ENCODE measurements at places on chromosomes 1 and 21.

- no peak for DNase-seq
Observed at GRCh38 chr1:9009438-9010370, 16.5 kb downstream of the SLC2A7 start.

DNA sequence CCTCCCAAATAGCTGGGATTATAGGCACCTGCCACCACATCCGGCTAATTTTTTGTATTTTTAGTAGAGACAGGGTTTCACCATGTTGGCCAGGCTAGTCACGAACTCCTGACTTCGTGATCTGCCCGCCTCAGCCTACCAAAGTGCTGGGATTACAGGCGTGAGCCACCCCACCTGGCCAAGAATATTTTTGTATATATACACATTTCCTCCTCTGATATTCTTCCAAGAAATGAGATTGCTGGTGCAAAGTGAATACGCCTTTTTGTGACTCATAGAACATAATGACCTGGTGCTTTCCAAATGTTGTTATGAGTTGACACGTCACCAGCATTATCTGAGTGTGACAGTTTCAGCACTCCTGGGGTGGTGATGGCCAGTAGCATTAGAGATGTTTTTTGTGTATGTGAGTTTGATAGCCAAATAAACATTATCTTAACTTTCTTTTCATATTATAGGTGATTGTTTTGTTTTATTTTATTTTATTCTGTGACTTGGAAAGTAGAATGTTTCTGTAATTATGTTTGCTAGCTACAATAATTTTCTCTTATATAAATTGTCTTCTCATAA, 54.9 kb downstream of the KCNK1 start:
- no peak for DNase-seq

DNA sequence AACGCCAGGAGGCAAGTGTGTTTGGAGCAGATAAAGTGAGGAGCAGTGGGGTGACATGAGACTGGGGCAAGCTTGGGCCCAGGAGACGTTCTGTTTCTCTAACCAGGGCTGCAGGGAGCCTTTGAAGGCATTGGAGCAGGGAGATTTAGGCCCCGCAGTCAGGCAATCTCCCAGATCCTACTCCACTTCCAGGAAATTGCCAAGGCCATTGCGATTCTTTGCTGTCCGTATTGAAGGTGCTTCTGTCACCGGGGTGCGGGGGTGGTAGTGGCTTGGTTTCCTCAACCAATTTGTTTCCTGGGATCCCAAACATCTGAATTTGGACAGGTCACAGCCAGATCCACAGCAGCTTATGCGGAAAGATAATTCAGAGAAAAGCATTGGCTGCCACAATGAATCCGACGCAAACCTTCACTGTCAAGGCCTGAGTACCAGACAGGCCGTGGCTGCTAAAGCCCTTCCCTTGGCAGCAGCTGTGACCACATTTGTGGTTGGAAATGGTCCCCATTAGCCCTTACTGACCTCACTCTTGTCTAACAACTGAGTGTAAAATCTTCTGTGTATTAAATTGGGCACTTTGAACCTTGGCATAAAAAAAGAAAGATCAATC, 385.6 kb downstream of the PTPRU start:
- no peak for DNase-seq

DNA sequence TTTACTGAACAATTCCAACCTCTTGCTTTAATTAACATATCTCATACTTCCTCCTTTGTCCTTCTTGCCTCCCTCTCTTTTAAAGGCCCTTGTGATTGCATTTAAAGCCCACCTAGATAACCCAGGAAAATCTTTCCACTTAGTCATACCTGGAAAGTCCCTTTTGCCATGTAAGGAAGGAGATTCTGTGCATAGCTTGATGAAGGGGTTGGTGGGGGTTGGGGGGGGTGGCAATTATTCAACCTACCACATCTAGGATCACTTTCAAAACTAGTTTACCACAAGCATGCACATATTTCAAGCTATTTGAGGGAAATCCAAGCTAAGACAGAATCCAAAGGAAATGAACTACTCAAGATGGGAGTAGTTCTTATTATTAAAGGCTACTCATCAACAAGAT, 249.1 kb upstream of the PTBP2 start:
- no peak for DNase-seq

- DNase-seq: no peak
Observed at GRCh38 chr1:41499591-41499990, 15.1 kb upstream of the EDN2 start.

DNA sequence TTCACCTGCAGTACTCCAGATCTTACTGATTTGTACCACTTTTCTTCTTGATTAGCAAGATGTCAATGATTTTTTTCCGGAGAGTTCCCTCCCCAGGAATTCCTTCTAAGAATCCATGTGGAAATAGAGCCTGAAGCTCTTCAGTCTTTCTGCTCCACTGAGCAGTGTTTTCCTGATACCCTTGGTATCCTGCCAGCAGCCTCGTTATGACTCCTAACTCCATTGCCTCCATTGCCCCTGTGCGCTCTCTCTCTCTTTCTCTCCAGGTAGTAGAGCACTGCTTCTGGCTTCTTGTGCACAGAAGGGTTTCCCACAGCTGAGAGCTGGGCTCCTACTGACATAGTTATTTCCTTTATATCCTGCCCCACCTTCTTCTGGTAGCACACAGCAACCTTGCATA, 12.2 kb downstream of the UBE2U start:
- no peak for DNase-seq

- DNase-seq: no peak
Observed at GRCh38 chr1:223504741-223505140, 111.5 kb downstream of the CCDC185 start.

GRCh38 chr1:97038410-97038809, 316.8 kb downstream of the PTBP2 start:
- DNase-seq: no peak

DNA sequence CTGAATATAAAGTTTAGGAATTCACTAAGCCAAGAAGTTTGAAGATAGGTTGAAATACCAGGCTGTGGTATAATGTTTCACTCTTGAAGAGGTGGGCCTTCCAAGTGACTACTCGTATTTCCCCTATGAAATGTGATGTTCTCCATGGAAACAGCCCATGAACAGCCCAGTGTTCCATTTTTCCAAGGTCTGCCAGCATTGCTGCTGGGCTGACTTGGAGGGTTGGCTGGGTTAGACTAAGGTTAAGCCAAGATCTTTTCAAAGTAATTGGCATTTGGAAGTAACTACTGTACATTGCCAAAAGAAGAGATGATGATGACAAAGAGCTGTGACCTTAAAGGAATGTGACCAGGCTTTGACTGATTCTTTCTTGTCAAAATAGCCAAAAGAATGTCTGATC, 73.8 kb downstream of the RPE65 start:
- DNase-seq: no peak

GRCh38 chr1:43423672-43424550, 29.8 kb downstream of the HYI start:
- DNase-seq: no peak

DNA sequence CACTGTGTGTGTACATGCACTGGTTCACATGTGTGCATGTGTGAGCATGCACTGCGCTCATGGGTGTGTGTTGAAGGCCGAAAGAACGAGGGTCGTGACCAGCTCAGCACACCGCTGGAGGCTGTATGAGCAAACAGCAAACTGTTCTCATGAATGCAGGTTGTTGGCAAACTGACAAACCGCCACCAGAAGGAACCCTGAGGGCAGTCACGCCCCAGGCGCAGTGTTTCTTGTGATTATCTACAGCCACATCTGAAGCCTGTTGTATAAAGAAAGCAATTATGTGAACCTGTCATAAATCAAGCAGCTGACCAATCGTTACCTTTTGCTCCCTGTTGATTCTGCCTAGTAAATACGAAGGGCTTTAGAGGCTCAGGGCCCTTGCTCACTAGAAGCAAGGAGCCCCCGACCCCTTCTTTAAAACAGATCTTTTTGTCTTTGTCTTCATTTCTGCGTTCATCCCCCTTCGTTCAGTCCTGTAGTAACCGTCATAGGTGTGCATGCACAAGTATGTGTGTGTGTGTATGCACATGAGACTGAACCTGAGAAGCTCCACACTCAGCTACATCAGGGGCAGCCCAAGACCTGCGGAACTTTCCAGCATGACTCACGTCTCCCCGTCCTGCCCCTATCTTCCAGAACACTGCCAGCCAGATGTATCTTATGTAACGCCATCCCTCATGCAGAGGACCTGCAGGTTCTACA, 16.8 kb upstream of the RIPK4 start:
- no peak for DNase-seq

DNA sequence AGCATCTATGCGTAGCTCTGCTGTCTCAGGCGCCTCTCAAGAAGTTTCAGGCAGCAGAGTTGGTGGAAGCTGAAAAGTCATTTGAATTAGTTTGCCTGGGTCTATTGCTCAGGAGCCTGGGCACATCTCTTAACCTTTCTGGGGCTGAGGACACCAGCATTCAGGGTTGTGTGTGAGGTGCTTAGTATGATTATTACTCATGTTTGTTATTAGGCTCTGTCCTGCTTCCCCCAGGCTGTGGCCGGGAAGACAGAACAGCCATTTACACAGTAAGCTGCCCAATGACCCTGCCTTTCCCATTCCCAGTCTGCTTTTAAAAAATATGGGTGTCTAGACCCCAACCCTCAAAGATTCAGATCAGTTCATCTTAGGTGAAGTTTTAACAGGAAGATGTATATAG, 53.9 kb upstream of the CACNA1E start:
- DNase-seq: no peak

DNA sequence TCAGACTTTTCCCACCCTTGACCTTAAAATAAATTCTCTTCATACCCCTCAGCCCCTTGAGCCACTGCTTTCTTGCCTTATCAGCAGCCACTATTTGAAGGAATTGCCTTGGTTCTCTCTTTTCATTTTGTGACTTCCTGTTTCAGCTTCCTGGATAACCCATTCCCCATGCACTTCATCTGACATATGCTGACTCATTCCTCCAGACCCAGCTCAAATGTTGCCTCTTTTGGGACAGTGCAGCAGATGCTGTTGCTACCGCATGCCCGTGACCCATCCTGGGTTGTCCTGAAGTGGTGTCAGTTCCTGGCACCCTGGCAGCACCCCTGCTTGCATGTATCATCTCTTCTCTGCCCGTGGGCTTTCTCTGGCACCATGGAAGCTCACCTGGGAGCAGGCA, 496.1 kb downstream of the PTPRU start:
- no peak for DNase-seq

- peak; percentile 89 for DNase-seq
Observed at GRCh38 chr1:38005195-38006007, at the start of gene FHL3. Gene FHL3 (minus strand): TSS chr1:38005514. CDS start chr1:37999412, 6,102 bp downstream.

DNA sequence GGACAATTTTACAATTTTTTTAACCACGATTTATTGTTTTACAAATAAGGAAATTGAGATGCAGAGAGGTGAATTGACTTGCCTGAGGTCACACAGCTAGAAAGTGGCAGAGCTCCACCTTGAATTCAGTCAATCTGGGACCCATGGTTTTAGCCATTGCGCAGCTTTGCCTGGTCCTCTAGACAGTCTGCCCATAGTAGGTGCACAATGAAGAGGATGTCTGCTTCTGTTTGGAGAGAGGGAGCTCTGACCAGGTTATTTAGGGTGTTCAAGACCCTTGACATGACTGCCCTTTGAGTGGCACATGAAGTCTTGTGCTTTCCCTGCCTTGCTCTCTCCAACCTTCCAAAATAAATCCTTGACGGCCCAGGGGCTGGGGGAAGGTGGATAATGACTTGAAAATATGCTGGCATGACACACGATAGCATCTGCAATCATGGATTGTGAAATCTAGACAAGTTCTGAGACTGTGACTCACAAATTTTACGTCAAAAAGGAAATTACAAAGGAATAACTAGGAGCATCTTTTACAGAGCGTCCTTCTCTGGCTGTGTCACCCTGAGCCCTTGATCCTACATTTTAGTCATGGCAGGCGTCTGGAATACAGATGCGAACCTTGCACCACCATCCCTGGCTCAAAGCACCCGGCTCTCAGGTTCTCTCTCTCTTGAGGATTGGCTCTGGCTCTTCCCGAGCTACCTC, 26.2 kb upstream of the ID3 start:
- DNase-seq: no peak

DNA sequence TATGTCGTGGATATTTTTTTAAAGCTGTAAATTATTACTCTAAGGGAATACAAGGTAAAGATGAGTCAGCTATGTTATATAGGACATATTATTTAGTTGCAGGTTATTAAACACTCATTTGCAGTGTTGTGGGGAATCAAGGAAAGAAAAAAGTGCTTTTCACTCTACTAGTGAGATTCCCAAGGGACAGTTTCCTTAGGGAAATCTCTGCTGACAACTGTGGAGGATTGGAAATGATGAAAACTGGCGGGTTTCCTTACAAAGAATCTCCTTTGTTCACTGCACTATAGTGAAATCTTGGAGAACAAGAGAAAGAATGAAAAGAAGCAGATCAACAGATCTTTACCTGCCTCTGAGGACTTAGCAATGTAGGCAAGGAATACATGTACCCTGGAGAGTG, 24.5 kb upstream of the TRIM45 start:
- no peak for DNase-seq

DNA sequence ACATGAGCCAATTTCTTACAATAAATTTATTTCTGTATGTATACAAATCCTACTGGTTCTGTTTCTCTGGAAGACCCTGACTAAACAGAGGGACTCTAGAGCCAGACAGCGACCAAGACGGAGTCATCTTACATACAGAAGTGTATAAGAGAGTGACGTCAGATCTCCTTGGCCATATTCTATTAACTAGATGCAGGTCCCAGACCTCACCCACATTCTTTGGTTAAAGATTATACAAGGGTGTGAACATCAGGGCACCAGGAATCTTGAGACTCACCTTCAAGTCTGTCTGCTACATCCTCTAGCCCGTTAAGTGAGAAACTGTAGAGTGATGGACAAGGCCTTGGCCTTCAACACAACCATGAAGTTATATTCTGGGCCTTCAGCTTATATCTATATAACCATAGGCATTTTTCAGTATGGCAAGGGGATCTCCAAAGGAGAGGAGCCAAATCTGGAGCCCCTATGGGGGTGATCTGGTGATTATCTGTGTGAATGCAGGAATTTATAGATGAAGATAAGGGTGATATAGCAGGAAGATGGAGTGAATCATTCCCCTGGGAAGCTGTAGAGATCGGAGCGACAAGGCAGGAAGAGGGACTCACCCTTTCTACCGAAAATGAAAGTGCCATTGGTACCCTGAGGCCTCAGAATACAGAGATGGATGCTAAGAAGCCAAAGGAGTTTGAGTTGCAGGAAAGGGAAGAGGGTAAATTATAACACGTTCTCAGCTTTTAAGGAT, 83.9 kb downstream of the ADAMTS1 start:
- DNase-seq: no peak

DNA sequence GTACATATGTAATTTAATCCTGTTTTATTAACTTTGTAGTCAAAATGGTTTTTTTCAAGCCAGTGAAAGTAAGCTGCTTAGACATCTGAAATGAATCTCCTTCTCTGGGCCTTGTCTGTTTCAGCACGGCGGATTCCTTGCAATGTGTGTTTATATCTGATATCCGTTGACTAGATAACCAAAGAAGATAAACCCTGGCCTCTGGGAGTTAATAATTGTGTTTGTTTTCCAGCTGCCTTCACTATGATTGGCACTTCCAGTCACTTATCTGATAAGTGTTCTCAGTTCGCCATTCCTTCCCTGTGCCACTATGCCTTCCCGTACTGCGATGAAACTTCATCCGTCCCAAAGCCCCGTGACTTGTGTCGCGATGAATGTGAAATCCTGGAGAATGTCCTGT, 63.5 kb upstream of the UBE2U start:
- no peak for DNase-seq

- DNase-seq: no peak
Observed at GRCh38 chr1:56215771-56216170, 363.6 kb downstream of the PLPP3 start.
